ENCODE measurements at places on chromosomes 4 and X.

GRCh38 chr4:174591243-174592021 is 69.1 kb upstream of the HPGD start:
- no peak for DNase-seq

DNA sequence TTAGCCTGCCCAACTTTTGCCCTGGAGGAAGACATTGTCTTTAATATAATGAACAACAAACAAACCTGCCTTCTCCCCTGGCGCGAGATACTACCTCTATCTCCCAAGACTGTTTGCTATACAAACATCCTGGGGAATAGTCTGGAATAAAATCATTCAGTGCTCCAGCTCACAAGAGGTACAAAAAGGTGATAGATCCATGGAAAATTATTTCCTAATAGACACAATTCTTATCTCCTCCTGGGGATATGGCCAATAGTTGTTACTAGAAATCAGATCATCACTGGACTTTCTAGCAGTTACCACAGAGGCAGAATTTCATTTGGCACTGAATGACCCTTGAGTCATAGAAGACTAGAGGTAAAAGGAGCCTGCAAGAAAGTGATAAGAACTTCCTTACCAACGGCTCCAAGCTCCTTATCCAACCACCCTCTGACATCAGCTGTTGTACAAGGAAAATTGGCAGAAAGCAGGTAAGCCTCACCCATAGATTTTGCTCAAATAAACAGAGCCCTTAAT is 38.1 kb downstream of the MID1 start:
- DNase-seq = no peak

DNA sequence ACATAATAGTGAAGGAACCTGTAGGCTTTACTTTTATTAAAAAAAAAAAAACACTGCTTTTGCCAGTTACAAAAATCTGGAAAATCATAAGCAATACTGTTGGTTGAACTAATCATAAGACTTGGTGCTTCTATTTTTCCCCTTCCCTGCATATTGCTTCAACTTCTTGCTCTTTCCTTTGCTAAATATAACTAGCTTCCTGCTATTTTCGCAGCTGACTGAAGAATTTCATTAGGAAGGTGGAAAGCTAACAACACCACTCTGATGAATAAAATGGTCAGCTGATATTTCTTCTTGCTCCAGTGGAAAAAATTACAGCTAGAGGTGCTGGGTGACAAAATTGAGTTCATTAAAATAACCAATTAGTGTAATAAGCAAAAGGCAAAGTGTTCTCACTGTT is 39.3 kb downstream of the MEPE start:
- no peak for DNase-seq

DNA sequence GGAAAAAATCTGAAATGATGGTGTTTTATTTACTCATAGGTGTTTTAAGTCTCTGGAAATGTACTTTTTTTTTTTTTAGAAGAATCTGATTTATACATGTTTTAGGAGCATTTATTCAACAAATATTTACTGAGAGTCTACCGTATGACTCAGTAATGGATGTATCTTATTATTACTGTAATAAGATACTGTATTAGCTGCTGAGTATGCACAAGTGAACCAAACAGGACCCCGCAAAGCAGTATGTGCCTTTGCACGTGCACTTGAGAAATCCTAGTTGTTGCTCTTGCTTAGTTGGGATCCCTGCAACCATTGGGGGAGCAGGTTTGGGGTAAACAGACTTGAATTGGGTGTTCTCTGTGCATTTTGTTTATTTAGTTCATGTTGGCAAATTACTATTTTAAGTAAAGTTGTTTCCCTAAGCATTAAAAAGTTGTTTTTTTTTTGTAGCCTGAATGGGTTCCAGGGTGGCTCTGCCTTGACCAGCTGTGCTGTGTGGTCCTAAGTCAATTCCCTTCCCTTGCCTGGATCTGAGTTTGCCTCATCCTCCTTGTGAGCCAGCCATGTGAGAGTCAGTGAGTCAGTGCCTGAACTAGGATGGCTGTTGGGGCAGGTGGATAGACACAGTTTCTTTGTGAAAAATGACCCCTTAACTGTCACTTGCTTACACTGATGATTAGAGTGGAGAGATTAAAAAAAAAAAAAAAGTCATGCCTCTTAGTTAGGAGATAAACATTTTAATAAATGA is 27.7 kb downstream of the DCUN1D4 start:
- DNase-seq = no peak

DNA sequence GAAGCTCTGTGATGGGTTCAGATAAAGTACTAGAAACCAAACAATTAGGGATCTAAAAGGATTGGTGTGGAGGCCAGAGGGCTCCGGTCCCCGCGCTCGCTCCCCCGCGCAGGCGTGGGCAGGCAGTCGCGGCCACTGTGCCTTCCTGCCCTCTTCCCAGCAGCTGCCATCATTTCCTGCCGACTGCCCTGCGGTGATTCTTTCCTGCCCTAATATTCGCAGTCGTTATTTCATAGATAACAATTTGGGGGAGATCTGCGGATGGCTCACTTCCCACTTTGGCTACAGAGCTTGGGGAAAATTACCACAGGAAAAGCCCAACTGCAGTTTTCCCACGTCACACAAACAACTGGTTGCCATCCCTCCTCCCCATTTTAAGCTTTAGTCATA is 2.2 kb downstream of the GRIA2 start:
- no peak for DNase-seq

DNA sequence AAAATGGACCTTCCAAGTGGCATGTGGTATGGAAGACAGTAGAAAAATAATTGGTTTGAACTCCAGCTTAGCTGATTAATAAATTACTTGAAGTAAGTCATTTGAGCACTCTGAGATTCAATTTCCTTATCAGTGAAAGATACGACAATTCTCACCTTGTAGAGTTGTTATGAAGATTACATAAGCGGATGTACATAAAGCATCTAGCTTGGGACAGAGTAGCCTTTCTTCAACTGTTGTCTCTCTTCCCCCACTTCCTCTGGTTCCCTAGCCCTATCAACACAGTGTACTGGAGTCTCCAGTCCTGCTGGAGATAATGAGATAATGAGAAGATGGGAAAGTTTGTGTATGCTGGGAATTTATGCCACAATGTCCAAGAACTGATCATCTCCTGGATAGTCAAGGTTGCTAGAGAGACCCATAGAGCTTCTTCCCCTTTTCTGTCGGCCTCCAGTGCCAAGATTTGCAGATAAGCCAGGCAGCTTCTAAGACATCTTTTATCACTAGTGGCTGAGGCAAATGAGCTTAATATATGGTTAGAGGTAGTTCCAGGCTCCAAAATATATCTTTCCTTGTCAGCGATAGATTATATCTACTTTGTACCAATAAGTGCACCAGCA is 33.9 kb downstream of the VSIG4 start:
- no peak for DNase-seq

Measured in AG10803 (cell line).